Myocyte (in vitro differentiated cells): ENCODE measurements at places on chromosomes 5 and 9.

DNA sequence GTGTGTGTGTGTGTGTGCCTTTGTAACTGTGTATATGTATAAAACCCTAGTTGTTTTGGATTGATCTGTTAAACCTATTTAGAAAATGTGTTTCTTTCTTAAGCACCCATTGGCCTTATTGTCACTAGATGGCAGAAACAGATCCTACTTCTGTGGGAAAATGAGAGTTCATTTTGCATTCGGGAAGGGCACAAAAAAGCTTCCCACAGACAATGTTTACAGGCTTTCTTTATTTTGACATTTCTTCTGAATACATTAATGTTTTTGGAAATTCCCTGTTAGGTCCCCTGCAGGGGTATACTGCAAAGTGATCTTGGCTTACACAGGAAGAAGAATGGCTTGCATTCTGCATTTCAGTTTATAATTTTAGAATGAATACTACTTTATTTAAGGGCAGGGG, 481.8 kb upstream of the ARRDC3 start:
- DNase-seq: no peak

DNA sequence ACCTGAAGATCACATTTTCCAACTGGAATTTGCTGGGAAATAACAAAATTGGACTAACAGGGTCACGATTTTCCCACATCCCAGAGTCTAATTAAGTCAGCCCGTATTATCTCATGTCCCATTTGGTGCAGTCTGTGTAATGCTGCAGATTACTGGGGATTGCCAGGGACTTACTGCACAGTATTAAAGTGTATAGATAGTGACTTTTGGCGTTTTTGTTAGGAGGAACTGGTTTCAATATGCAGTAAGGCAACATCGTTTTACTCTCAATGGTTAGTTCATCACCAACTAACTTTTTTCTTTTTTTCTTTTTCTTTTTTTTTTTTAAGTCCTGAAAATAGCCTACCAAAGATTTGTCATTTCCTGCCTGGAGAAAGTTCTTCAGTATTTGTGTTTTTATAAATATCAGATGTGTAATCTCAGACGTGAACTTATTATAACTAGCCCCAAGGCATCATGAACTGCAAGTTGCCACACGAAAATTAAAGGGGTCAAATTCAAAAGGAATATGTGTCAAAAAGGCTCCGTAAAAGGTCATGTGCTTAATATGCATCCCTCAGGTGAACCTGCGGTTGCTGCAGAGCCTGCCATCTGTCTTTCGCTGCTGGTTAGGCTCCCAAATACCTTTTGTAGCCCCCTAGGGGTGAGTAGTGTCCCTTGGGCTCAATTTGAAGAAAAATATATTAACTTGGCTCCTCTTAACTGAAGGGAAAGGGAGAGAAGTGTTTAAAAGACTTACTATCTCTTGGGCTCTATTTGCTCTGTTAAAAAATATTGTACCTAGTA, 176.7 kb upstream of the ADAMTSL1 start:
- peak; percentile 10 for DNase-seq

GRCh38 chr5:133938929-133939328, 29.5 kb downstream of the C5orf15 start:
- no peak for DNase-seq

GRCh38 chr9:12054235-12054634, 639.0 kb upstream of the TYRP1 start:
- DNase-seq: no peak

GRCh38 chr5:144191998-144192397, 21.3 kb downstream of the KCTD16 start:
- peak; percentile 57 for DNase-seq

- no peak for DNase-seq
These were observed 64.9 kb downstream of the COL5A1 start for GRCh38 chr9:134706522-134706921.
